ENCODE measurements at places on chromosomes 4 and X.

GRCh38 chrX:154022108-154022507, 2.4 kb upstream of the IRAK1 start:
- DNase-seq, result no peak
- H3K27ac ChIP-seq, result no peak overlapping the region
- H3K4me1 ChIP-seq, result peaks cover 12% of the 10 kb centered on the region
- H3K4me3 ChIP-seq, result no peak overlapping the region
- peaks cover 13% of the 10 kb centered on the region for H3K36me3 ChIP-seq
- no peaks in the 10 kb centered on the region for H3K27me3 ChIP-seq

DNA sequence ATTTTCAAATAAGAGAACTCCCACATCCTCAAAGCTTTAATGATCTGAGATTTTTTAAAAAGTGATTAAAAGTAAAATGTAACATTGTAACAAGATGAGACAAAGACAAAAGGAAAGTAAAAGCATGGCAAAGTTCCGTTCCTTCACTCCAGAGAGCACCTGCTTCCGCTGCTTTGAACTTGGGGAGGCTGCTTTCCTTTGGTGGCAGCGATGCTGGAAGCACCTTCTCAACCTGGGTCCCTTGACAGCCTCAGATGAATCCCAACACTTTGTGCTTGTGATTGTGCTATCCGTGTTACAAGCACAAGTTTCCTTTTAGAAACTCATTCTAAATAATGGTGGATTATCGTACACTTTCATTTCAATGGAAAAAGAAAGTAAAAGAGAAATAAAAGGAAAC, 59.7 kb downstream of the HADH start:
- peaks cover 5% of the 10 kb centered on the region for H3K4me1 ChIP-seq
- H3K4me3 ChIP-seq, result peak overlapping the region; percentile 79

DNA sequence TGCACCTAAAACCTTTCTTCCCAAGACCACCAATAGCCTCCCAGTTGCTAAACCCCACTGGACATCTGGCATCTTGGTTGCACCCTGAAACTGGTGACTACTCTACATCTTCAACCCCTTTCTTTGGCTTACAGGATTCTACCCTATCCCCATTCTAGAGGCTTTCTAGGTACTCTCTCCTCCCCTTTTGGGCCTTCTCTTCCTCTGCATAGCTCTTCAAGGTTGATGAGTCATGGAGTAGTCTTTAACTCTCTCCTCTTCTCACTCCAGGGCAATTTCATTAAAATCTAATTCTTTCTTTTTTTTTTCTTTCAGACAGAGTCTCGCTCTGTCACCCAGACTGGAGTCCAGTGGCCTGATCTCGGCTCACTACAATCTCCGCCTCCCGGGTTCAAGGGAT, 16.8 kb downstream of the APOO start:
- no peak overlapping the region for H3K4me3 ChIP-seq
- H3K27me3 ChIP-seq, result no peaks in the 10 kb centered on the region

DNA sequence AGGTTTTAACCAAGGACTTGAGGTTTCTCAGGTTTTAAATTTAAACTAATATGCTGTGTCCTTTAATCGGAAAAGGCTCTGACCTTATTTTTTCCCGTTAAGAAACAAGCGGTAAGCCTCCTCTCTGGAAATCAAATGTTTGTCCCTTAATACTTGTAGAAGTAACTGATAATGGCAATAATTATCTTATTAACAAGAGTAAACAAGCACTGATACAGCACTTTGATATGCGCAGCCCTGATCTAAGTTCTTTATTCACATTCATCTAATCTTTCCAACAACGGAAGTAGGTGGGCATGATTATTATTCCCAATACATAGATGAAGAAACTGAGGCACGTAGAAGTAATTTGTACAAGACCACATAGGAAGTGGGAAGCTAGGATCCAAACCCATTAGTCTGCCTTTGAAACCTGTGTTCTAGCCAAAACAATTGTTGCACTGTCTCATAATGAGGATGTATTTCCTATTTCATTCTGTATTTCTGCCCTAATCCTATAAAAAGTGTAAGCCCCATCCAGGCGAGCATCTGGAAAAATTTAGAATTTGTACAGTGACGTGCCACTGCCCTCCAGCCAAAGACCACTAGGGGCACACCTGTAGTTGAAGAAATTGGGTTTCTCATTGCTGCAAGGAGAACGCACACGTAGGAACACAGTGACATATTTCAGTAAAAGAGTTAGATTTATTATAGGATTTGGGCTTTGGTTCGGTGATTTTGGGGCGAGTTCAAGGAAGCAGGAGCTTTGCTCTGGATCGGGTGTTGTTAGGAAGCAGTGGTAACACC, 606 bp downstream of the CXorf58 start:
- H3K36me3 ChIP-seq, result no peaks in the 10 kb centered on the region
- peak overlapping the region; percentile 90 for H3K27ac ChIP-seq
- peak overlapping the region; percentile 21 for H3K4me3 ChIP-seq

- H3K36me3 ChIP-seq, result no peaks in the 10 kb centered on the region
- H3K4me3 ChIP-seq, result peak overlapping the region; percentile 89
- H3K27me3 ChIP-seq, result peaks cover 5% of the 10 kb centered on the region
- peaks cover 6% of the 10 kb centered on the region for H3K4me1 ChIP-seq
- no peak overlapping the region for H3K27ac ChIP-seq
These were observed 894 bp upstream of the SH3RF1 start for GRCh38 chr4:169271692-169272007.

DNA sequence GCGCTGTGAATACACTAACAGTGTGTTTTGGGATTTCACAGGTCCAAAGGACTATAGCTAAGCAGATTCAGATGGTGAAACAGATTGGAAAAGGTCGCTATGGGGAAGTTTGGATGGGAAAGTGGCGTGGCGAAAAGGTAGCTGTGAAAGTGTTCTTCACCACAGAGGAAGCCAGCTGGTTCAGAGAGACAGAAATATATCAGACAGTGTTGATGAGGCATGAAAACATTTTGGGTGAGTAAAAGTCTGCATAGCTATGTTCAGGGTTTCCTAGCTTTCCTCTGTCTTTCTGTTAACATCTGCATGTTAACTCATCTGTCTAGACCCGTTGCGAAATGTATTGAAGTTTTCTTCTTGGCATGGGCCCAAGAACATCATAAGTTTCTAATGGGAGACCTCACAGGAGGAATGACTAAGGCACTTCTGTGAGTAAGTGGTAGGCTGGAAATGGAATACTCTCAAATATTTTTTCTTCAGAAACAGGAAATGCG, 372.1 kb downstream of the BMPR1B start:
- peaks cover 4% of the 10 kb centered on the region for H3K4me1 ChIP-seq
- no peak for DNase-seq
- H3K27me3 ChIP-seq, result no peaks in the 10 kb centered on the region
- H3K4me3 ChIP-seq, result no peak overlapping the region
- no peaks in the 10 kb centered on the region for H3K36me3 ChIP-seq

GRCh38 chrX:77622233-77622632, 163.8 kb downstream of the ATRX start:
- H3K4me3 ChIP-seq, result no peak overlapping the region
- H3K4me1 ChIP-seq, result peaks cover 12% of the 10 kb centered on the region
- no peak overlapping the region for H3K27ac ChIP-seq
- no peak for DNase-seq
- peaks cover 23% of the 10 kb centered on the region for H3K36me3 ChIP-seq
- no peaks in the 10 kb centered on the region for H3K27me3 ChIP-seq

Data from stimulated activated naive B cell treated with anti-CD40 and anti-IgM and Interleukin-4, amounts not matched to agents 10 μg/mL and 1 μg/mL and 100 μg/mL, for 72 hours (primary cell).